ENCODE measurements at places on chromosomes 11 and 22.

GRCh38 chr11:61541598-61541997 is 33.0 kb downstream of the LRRC10B start:
- no peak for DNase-seq

DNA sequence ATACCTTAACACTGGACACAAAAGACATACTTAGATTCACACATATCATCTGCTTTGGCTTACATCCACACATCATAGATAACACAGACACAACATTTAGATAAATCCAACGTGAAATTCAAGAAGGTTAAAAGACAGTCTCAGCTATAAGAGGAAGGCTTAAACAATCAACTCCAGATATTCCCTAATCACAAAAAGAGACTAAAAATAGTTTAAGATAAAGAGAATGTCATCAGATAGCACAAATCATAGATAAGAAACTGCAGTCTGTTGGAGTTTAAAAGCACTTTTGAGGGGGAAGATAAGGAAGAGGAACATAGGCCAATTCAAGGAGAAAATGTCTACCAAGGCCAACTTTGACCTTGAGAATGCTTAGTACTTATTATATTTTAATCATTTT is 504.8 kb downstream of the JRKL start:
- DNase-seq = no peak

DNA sequence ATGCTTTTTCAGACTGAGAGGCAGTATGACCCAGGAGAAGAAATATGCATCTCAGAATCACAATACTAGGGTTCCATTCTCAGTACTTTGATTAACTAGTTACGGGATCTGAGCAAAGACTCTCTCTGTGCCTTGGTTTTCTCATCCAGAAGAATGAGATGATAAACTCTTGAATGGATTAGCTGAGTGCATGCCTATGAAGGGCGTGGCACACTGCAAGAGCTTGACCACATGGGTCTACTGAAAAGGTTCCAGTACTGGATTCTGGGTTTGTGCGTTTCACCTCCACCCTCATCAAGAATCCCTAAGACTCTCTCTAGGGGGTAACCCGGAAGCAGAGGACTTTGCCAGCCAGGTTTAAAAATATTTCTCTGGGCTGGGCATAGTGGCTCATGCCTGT is 25.6 kb downstream of the PGA5 start:
- DNase-seq = no peak

GRCh38 chr11:43797866-43798265 is 82.8 kb upstream of the ALKBH3 start:
- DNase-seq = no peak

DNA sequence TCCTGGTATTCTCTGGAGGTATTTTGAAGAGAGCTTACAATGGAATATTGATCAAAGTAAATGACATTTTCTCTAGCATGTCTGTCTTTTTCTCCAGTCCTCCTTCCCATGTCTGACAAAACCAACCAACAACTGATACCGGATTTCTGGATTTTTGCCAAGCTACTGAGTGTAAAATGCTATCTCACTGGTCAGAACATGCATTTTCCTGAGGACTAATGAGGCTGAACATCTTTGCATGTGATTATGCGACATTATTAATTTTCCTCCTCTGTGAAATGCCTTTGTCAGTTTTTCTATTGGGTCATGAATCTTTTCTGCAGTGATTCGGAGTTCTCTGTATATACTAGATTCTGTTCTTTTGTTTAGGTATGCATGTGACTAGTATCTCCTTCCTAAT is 51.4 kb downstream of the CDON start:
- DNase-seq = no peak

GRCh38 chr11:41419901-41420300 is 39.6 kb downstream of the LRRC4C start:
- DNase-seq = no peak

DNA sequence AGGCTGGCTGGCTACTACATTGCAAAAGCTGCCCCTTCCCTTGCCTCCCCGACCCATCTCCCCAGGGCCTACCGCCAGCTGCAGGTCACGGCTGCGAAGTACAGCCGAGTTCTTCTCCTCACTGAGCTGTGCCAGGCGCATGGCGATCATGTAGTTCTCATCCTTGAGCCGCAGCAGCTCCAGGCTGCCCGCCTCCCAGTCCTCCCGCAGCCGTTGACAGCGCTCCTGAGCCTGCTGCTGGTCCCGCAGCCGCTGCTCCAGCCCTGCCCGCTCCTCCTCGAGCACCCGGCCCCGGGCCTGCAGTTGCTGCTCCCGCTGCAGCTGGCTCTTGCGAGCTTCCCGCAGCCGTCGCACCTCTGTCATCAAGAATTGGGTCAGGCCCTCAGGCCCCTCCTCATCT is 3.3 kb downstream of the CARD10 start:
- no peak for DNase-seq

All from BJ (cell line).